ENCODE measurements at places on chromosomes 16 and 17.

DNA sequence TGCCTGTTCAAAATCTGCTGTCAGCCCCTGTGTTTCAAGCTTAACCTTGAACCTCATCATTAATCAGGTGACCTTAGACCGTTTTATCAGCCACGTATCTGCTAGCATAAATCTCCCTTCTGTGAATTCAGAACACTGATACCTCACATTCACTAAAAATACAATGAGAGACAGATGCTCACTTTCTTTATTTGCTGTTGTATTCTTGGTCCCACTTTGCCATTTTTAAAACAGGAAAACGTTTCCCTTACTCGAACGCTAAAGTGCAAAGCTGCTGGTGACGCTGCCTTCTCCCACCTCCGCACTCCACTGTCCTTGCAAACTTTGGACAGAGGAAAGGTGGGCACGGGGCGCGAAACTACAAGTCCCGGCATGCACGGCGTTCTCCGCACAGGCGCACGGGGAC, 220 bp upstream of the ARHGAP44 start:
- DNase-seq: no peak

- no peak for DNase-seq
Observed at GRCh38 chr17:77959926-77960521, 1.5 kb downstream of the TNRC6C start.

DNA sequence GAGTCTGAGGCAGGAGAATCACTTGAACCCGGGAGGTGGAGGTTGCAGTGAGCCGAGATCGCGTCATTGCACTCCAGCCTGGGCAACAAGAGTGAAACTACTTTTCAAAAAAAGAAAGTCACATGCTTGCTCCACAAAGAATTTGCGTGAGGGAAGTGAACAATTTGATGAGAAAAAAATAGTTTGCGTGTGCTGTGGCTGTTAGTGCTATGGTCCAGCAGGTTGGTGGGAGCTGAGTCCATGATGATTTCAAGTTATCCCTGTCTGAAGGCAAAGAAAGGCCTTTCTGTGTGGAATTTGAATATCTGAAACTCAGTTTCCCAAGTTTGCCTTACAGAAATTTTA, 21.0 kb downstream of the PRCD start:
- DNase-seq: no peak

- DNase-seq: no peak
Observed at GRCh38 chr17:44113868-44114840, 9.3 kb downstream of the HDAC5 start.

- DNase-seq: no peak
Observed at GRCh38 chr16:22063888-22064467, 28.4 kb upstream of the VWA3A start.

GRCh38 chr17:35932586-35932985, 2.0 kb upstream of the RDM1 start:
- no peak for DNase-seq

GRCh38 chr17:59530531-59530930, 34.9 kb upstream of the DHX40 start:
- no peak for DNase-seq

- DNase-seq: no peak
Observed at GRCh38 chr16:14198572-14198971, 127.5 kb downstream of the MRTFB start.

- no peak for DNase-seq
Observed at GRCh38 chr16:68792465-68793324, 50.6 kb upstream of the TANGO6 start.

- no peak for DNase-seq
Observed at GRCh38 chr17:56213031-56213430, 59.8 kb downstream of the ANKFN1 start.

DNA sequence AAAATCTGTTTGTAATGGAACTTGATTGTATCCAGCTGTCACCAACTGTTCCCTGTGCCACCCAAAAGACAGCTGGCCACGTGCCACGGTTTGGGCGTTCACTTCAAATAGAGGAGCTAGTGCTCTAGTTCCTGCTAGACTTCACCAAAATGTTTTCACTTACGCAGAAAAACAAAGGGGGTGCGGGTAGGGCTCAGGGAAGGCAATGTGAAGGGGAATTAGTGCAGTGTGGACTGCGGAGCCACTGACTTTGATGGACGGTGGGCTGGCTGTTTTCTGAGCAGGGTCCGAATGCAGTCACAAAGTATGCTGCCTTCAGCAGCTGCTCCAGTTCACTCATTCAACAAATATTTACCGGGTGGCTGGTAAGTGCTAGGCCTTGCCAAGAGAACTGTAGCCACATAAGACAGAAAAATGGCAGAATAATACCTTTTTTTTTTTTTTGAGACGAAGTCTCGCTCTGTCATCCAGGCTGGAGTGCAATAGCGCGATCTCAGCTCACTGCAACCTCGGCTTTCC, 7.6 kb upstream of the CYTH1 start:
- DNase-seq: no peak

DNA sequence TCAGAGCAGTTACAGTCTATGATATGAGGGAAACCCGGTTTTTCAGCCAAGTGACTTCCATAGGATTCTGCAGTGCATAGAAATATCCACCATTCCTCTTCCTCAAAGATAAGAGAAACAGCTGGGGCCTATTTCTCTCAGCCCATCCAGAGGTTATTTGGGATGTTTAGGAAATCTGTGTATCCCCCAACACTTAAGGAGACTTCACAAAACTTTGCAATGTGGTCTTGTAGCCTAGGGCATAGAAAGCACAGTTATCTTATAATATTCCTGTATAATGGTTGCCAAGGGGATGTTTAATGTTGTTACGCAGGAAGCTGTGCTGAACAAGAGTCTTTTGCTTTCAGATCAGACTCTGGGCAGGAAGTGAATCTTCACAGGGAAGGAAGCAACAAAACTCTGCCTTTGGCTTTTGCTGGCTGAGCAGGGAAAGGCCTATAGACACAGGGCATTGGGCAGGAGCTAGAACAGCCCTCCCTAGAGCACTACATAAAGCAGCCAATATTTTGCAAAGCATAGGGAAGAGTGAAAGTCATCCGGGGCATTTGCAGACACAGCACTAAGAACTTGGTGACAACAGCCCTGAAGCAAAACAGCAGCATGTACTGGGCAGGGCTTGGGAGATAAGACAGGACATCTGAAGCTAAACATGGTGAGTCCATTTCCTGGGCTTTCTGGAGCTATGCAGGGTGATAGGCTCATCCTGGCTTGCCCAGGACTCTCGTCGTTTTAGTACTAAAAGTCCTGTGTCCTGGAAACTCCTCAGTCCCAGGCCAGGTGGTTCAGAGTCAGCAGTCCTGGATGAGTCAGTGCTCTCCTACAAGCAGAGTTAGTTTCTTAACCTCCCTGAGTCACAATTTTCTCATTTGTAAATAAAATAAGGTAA, 18.7 kb upstream of the BEAN1 start:
- peak; percentile 49 for DNase-seq

Measured in endothelial cell (in vitro differentiated cells).